ENCODE measurements at places on chromosomes 12 and 14.

GRCh38 chr12:82866946-82867345 lies 180.2 kb downstream of the TMTC2 start:
- DNase-seq, result no peak

DNA sequence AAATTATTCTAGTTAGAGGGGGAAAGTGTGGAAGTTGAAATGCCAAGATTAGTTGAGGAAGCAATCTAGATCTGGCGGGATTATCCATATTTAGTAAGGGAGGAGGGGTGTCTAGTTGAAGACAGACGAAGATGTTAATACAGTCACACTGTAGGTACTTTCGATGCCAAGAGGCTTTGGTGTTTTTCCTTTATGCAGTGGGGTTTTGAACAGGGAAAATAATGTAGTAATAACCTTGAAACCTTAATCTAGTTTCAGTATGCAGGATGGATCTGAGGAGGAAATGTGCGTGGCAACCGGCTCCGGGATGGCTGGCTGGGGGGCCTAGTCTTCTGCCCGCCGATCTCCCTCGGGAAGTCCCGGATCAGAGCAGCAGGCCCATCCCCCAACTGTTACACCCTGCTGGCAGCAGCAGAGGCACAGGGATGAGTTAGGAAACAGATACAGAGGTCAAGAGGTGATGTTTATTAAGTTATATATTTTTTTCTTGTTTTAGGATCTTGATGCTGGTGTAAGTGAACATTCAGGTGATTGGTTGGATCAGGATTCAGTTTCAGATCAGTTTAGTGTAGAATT lies 27.4 kb downstream of the MDM2 start:
- no peak for DNase-seq

DNA sequence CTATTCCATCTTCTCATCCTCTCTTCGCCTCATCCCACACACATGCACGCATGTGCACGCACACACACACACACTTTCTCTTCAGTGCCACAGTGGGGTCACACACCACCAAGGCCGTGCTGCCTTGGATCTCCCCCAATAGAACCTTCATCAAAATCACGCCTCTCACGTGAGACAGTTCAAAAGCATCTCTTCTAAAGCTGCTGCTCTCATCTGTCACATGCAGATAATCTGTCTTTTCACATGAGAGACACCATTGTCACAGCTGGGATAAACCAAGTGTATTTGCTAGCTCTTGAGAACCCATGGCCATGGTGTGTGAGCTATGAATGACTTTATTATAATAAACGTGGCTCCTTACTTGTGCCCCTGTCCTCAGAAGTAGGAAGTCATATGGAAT lies 218.7 kb downstream of the EGLN3 start:
- no peak for DNase-seq

DNA sequence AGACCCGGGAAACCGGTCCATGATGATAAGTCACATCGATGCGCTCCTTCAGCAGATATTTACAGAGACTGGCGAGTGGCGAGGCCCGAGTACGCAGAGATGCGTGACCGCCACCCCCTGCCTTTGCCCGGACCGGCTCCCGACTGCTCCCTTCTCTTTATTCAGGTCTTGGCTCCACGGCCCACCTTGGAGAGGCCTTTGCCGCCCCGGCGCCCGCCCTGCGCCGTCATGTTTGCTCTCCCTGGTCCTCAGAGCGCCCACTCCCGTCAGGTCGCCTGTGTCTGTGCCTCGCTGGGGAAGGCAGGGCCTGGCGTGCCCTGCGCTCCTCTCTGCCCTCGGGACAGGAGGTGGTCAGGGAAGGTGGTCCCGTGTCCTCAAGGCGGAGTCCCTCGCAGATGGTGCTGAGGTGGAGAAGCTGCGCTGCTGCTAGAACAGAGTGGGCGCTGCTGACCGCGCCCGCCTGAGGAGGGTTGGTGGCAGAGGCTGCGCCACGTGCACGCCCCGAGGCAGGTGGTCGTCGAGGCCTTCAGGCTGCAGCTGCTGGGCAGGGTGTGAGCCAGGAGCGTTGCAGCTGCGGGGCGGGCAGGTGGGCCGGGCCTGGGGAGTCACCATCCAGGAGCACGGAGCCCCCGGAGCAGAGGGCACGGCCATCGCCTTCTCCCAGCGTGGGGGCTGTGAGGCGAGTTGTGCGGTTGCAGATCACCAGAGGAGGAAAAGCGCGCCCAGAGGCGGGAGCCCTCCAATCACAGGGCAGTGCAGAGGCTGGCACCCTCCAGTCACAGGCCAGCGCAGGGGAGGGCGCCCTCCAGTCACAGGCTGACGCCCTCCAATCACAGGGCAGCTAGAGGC lies 27.2 kb downstream of the DDX51 start:
- DNase-seq, result no peak

GRCh38 chr14:22814941-22815713 lies at the start of gene SLC7A7:
Gene SLC7A7 (minus strand): TSS chr14:22815435. CDS start chr14:22813398, 2,037 bp downstream.
- DNase-seq, result no peak

- no peak for DNase-seq
Observed at GRCh38 chr12:7229741-7230140, 40.3 kb downstream of the PEX5 start.
